ENCODE measurements at places on chromosomes 13 and 19. TPM values are rescaled to one million over a fixed set of nuclear protein-coding genes. Genes with fewer than 3 reads are reported as not detected.
A peak's percentile ranks its signal among the peaks of the same experiment; 100 is the strongest.

DNA sequence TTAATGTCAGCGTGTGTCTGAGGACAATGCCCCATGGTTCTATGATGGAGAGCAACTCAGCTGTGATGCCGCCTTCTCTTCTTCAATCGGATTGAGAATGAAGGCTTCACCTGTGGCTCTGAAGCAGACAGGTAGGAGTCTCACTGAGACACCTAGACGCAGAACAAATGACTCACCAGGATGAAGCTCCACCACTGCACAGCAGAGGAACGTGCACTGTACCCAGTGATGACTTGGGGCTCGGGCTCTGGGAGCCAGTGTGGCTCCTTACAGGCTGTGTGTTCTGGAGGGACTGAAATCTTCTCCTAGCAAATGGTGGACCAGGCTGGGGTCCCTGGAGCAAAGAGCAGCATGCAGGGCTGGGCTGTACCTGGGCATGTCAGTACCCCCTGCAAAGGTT lies 44.0 kb downstream of the CCDC70 start:
- no peak for DNase-seq

- peak; percentile 23 for DNase-seq
Observed at GRCh38 chr19:8610041-8610935, at the start of gene ADAMTS10. ADAMTS10 (minus strand) TSS chr19:8610715; CDS start chr19:8605710, 5,005 bp downstream.

DNA sequence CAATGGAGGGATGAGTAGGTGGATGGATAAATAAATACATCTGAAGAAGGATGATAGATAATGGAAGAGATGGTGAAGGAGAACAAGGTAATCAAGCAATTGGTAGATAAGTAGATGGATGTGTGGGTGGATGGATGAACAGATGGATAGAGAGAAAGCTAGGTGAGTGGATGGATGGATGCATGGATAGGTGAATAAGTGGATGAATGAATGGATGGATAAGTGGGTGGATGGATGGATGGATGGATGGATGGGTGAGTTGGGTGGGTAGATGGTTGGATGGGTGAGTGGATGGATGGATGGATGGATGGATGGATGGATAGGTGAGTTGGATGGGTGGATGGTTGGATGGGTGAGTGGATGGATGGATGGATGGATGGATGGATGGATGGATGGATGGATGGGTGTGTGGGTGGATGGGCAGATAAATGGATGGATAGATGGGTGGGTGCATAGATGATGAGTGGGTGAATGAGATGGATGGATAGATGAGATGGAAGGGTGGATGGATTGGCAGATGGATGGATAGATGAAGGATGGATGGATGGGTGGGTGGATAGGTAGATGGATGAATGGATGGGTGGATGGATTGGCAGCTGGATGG lies 6.3 kb downstream of the SEMA6B start:
- no peak for DNase-seq

GRCh38 chr19:33005440-33005839 lies 33.4 kb downstream of the FAAP24 start:
- DNase-seq: no peak

- DNase-seq: no peak
Observed at GRCh38 chr19:57052081-57052480, 67.7 kb upstream of the USP29 start.

- DNase-seq: peak; percentile 66
Observed at GRCh38 chr19:34364830-34365462, at the start of gene GPI. GPI (plus strand) TSS chr19:34365196; CDS start chr19:34365267, 71 bp downstream.

DNA sequence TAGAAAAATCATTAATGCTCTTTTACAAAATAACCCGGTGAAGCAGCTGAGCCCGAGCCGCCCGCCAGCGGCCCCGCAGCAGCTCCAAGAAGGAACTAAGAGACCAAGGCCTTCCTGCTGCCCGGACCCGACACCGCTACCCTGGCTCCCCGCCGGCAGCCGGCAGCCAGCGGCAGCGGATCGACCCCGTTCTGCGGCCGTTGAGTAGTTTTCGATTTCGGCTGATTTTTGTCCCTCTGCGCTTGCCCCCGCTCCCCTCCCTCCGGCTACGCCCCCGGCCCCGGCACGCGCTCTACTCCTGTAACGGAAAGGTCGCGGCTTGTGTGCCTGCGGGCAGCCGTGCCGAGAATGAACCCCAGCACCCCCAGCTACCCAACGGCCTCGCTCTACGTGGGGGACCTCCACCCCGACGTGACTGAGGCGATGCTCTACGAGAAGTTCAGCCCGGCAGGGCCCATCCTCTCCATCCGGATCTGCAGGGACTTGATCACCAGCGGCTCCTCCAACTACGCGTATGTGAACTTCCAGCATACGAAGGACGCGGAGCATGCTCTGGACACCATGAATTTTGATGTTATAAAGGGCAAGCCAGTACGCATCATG lies at the start of gene PABPC3:
Gene PABPC3, plus strand, starts transcription at position 286 of the 603 bp plus-strand sequence. Its CDS starts 63 bp downstream, at position 349.
- DNase-seq: peak; percentile 7

DNA sequence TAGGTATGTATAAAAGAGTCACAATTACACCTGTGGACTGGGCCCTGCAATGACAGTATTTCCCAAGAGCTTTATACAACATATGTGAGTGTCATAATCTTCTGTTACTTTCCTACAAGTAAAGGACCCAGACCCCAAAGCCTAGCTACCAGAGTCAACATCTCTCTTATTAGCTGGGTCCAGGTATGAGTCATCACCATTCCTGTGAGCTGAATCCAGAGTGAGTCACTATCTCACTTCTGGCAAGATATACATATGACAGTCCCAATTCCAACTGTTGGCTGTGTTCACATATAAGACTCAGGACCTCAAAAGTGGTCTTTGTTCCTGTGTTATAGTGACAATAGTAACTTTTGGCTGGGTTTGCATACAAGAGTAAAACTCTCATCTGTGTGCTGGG lies 46.7 kb downstream of the ZNF729 start:
- no peak for DNase-seq

DNA sequence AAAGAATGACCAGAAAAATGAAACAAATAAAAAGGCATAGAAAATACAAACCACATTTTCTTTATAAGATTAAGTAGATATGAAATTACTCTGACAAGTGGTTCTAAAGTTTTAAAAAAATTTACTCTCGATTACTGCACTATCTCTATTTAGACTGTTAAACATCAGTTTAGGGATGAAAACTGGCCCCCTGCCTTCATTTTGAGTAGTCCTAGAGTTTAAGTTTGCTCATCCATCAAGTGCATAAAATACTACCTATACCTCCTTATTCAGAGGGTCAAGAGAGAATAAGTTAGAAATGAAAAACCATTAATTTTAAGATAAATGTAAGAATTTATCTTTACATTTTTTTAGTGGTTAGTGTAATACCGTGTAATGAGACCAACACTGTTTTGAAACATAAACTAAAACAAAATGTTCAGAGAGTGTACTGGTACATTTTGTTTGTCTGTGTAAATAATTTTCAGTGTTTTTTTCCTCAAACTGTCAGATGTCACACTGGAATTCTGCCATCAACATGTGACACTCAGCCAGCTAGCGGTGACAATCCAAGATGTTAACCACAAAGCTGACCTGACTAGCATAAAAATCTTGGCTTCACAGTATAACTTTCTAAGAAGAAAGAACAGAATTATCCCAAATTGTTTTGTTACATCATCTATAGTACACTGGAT lies 184.8 kb upstream of the PCDH20 start:
- no peak for DNase-seq

- no peak for DNase-seq
Observed at GRCh38 chr19:19171821-19172532, 1.9 kb upstream of the MEF2B start.

Gene PRR12
- total RNA-seq: 41.5 TPM

Measured in activated CD4-positive, alpha-beta T cell treated with anti-CD3 and anti-CD28 coated beads, Interleukin-2, amount 10 ng/mL, durations not matched to agents 7 days and 5 days (primary cell).